ENCODE measurements at places on chromosomes 4 and X.
A peak's percentile ranks its signal among the peaks of the same experiment; 100 is the strongest.

DNA sequence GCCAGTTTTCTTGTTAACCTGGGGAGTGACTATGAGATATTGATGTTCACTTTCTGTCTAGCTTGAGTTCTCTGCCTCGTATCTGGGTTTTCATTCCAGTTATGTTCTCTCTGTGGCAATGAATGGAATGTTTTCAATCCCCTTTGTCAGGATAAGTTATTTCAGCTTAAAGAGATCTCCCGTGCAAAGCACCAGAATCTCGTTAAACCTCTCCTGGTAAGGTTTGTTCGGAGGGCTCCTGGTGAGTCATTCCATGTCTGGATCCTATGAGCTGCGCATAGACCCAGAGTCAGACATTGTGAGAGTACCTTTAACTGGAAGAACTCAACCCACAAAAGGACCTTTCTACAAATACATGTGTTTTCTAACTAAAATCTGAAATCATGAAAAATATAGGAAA is 51.0 kb downstream of the KDR start:
- DNase-seq = no peak

- no peak for DNase-seq
Measured at GRCh38 chr4:182240161-182241130, 2.8 kb upstream of the TENM3 start.

DNA sequence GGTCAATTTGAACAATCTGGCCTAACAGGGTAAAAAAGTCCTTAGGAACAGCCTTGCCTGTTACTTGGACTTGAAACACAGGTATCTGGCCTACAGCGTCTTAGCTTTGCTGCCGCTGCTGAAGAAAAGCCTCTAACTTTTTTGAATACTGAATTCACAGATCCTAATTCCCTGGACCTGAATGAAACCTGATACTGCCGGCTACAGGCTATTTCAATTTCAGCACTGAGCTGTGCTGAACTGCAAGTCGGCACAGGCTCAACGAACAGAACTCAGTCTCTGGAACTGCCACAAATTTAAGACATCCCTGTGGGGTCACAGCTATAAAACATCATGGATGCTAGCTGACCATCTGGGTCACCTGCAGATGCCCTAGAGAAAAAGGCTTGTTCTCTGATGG is 7.2 kb downstream of the NR0B1 start:
- no peak for DNase-seq

DNA sequence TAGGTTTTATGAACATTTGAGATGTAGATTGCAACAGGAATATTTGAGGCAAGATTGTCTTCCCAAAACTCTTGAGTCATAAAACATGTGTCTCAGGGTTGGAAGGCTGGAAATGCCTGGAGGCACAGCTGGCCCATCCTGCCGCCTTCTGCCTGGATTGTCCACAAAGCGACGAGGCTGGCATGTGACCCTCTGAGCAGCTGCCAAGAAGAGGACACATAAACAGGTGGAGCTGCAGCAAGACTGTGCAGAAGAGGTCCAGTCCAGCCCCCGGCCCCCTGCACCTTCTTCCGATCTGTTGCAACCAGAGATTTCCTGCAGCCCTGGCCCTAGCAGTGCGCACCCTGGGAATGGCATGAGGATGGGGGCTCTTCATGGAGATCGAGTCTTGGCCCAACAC is 101.9 kb upstream of the BCOR start:
- no peak for DNase-seq

DNA sequence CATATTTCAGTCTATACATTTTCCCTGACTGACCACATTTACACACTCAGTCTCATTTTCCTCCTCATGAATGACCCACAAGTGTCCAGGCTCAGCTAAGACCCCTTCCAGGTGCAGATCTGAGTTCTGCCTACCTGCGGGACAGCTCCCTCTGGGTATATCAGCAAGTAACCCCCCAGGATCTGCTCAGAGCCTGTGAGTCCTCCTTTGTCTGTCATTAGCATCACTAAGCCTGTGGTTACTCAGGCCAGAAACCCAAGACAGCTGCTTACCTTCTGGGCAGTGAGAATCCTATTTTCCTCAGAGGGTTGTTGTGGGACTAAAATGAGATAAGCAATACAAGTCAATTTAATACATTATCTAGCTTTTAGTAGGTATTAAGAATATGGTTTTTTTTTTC is 487.6 kb upstream of the BOD1L1 start:
- DNase-seq = no peak

DNA sequence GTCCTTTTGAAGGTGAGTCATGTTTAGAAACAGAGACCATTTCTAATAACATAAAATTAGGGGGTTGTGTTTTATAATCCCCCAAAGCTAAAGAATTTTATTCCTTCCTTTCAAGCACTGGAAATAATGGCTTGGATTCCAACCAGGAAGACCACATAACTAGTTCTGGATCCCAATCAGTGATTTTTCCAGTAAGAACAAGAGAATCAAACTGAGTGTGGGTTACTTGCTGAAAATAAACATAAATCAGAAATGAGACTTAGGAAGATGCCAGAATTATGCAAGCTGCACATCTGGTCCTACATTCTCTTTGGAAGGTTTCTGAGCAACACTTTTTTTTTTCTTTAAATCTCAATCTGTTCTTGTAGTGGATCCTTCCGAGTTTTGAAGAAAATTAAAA is 76.3 kb downstream of the SOWAHB start:
- no peak for DNase-seq

DNA sequence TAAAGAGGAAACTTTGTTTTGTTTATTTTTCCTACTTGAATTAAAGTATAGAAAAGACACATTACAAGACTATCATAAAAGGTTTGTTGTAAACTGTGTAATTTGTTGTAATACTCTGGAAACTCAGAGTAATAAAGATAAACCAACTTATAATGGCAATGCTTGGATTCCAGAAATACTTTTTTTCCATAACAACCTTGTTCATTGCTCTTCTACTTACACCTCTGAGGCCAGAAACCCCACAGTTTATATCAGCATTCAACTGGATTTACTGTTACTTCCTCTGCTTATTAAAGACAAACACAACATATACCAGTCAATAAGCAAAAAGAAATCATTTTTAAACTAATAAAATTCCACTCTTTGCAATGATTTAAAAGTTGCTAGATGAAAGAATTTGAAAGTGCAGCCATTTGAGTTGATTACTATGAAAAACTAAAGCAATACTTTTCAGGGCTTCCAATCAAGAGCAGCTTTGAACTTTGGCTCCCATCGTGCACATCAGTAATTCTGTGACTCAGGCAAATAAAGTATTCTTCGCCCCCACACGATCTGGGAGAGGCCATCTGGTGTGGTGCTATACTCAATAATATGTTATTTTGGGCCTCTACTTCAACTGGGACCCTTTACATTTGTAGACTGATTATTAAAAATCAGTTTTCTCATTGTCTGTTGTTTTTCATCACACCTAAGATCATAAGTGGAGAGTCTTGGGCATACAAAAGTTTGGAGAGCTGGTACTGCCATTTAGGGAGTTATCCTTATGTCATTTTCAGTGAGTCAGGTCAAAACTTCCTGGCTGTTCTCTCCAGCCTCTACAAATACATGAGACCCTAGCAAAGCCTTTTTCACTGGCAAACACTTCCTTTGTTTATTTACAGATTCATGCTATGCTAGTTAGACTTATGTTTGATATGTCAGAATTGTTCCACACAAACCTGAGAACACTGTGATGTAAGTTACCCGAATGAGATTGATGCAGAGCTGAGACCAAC is 20.5 kb downstream of the DDIT4L start:
- DNase-seq = no peak

DNA sequence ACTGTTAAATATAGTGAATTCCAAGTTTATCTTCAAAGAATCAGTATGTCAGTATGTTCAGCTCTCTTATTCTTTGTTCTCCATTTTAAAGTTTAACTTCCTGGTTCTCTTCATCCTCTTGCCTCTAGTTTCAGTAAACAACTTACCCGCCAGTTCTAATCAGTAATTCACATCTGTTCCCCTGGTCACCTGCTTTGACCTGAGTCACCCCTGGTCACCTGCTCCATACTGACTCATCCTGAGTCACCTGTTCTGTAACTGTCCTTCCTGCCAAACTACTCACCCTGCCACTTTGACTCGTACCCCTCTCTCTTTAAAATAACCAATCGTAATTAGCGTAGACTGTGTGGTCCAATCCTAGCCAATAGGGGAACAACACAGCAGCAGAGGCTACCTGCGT is 992.7 kb upstream of the HS3ST1 start:
- no peak for DNase-seq

GRCh38 chr4:189117426-189117825 is 823.2 kb upstream of the FRG1 start:
- no peak for DNase-seq

GRCh38 chr4:55592014-55592413 is at the start of gene PDCL2:
Gene PDCL2, minus strand, starts transcription at chr4:55592245. Its CDS starts 136 bp downstream, at chr4:55592109.
- DNase-seq = no peak

DNA sequence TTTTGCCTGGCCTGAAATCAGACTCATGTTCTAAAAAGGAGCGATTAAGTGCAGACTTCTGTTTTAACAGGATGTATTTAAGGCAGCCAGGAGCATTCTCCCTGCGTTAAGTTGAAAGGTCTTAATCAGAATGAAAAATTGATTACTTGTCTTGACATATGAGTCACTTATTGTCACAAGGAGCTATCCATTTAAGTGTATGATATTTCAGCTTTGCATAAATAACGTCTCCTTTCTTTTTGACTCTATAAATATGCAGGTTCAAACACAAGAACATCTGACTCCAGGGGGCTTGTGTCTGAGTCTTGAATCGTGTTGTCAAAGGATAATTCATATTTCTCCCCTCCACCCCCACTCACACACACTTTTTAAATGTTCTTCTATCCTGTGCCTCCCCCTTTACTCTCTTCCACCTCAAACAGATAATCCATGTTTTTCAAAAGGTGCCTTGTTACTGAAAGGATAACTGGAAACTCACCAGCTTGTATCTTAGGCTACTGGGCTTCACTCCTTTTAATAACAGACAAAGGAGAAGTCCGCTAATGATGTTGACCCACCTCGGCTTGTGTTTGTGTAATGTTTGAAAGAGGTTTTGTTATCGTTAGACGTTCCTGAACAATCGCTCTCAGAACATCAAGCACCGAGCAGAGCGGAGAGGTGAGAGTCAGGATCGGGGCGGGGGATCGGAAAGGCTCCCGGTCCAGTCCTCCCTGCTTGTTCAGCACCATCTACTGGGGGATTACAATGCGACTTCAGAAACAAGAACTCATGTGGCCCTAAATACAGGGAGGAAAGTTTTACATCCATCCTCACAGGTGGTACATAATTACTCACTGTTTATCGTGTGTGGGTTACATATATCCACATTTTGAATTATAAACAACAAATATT is 107.5 kb upstream of the RPL34 start:
- no peak for DNase-seq

GRCh38 chr4:11746734-11747133 is 318.0 kb upstream of the HS3ST1 start:
- DNase-seq = no peak

DNA sequence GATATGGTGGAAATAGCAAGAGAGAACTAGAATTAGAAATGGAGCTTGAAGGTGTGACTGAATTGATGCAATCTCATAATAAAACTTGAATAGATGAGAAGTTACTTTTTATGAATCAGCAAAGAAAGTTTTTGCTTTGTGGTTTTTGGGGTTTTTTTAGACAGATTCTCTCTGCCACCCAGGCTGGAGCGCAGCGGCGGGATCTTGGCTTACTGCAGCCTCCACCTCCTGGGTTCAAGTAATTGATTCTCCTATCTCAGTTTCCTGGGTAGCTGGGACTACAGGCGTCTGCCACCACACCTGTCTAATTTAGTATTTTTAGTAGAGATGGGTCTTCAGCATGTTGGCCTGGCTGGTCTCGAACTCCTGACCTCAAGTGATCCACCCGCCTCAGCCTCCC is 23.7 kb upstream of the NEIL3 start:
- no peak for DNase-seq

- peak; percentile 81 for DNase-seq
Measured at GRCh38 chr4:75514131-75514948, at the start of the genes RCHY1 and THAP6. Gene RCHY1, minus strand, starts transcription at chr4:75514403. Its CDS starts 117 bp downstream, at chr4:75514286. Gene THAP6, plus strand, starts transcription at chr4:75514473. Its CDS starts 980 bp downstream, at chr4:75515453.

- DNase-seq = no peak
Measured at GRCh38 chr4:827209-828081, 1.5 kb upstream of the CPLX1 start.

GRCh38 chr4:105998171-105999063 is 103.1 kb downstream of the NPNT start:
- DNase-seq = no peak

- no peak for DNase-seq
Measured at GRCh38 chr4:153383131-153383530, 38.6 kb downstream of the MND1 start.

DNA sequence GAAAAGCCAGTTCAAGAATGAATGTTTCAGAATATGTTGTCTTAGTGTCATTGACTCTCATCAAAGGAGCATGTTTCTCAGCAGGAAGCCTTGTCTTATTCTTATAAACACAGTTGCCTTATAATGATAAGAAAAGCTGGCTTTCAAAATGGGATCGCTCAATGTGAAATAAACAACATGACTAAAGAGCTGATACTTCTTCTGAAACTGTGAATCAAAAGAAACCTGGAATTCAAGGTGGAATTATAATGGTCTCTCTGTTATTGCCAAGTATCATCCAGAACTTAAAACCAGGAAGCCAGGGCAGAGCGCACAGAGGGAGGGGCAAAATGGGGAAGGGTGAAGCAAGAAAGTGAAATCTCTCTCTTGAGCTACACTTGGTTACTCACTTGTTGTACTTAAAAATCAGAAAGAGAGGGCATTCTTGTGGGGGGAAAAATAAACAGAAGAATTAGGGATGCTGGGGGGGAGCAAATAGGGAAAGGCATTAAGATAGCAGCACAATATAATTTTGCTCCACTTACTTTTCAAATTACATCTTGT is 270.0 kb downstream of the MAPK10 start:
- no peak for DNase-seq

DNA sequence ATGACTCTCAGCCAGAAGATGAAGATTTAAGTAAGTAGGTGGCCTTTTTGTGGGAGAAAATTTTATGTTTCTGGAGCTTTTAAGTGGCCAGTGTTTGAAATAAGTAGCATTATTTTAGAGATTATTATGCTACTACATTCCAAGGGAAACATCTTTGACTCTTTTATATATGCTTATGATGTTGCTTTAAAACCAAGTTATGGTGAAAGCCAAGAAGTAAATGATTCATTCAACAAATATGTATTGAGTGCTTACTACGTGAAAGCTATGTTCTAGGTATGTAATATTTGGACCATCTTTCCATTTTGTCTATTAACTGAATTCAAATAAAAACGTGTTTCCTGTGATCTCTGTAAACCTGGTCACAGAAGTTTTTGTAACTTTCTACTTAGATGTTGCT is 58.3 kb downstream of the ZFX start:
- no peak for DNase-seq

DNA sequence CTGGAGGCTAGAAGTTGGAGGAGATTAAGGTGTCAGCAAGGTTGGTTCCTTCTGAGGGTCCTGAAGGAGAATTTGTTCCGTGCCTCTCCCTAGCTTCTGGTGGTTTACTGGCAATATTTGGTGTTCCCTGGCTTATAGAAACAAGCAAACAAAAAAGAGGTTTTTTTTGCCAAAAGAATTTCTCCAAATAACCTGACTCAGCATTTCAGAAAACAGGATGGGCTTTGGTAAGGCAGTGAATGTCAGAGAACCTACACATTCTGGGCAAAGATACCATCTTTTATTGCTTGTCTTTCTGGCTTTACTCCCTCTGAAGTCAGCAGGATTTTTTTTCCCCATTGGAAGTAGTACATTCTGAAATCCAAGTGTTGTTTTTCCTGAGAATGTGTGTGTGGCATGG is 93.3 kb upstream of the TBC1D9 start:
- no peak for DNase-seq

GRCh38 chr4:28792917-28793597 is 1927.1 kb upstream of the PCDH7 start:
- no peak for DNase-seq

Data from activated CD4-positive, alpha-beta T cell treated with anti-CD3 and anti-CD28 coated beads, Interleukin-2, amount 50 U/mL, for 24 hours (primary cell).